Pulmonary artery endothelial cell (primary cell): ENCODE measurements at places on chromosomes 7 and 10. TPM values are rescaled to one million over a fixed set of nuclear protein-coding genes. Genes with fewer than 3 reads are reported as not detected.

INHBA gene
- 2.4 and 13.1 TPM in 2 replicates for total RNA-seq

HOXA5 gene
- 5.9 and 13.1 TPM in 2 replicates for total RNA-seq

IFIT1B gene
- not detected in 2 replicates for total RNA-seq

MYH16 gene
- total RNA-seq: 0.21 and 0.53 TPM in 2 replicates

SPDYE8 gene
- not detected in 2 replicates for total RNA-seq

ZNF783 gene
- 3.5 and 5.6 TPM in 2 replicates for total RNA-seq

COL1A2 gene
- total RNA-seq: 13.6 and 19.1 TPM in 2 replicates

CYP3A7 gene
- total RNA-seq: not detected in 2 replicates

GIMAP6 gene
- 160 and 231 TPM in 2 replicates for total RNA-seq

AUTS2 gene
- total RNA-seq: 0.20 and 0.28 TPM in 2 replicates

MYOZ1 gene
- total RNA-seq: not detected in 2 replicates

HKDC1 gene
- total RNA-seq: 0.07 TPM in 1 of 2 replicates, not detected in the other

TMEM254 gene
- total RNA-seq: 4.1 and 5.1 TPM in 2 replicates

CCNJ gene
- 23.4 and 25.1 TPM in 2 replicates for total RNA-seq

OIT3 gene
- 0.07 TPM in 2 replicates for total RNA-seq

PLEKHS1 gene
- not detected in 2 replicates for total RNA-seq
